ENCODE measurements at places on chromosomes 5 and 9. TPM values are rescaled to one million over a fixed set of nuclear protein-coding genes. Genes with fewer than 3 reads are reported as not detected.

The SHOC1 gene
- total RNA-seq: not detected

DNA sequence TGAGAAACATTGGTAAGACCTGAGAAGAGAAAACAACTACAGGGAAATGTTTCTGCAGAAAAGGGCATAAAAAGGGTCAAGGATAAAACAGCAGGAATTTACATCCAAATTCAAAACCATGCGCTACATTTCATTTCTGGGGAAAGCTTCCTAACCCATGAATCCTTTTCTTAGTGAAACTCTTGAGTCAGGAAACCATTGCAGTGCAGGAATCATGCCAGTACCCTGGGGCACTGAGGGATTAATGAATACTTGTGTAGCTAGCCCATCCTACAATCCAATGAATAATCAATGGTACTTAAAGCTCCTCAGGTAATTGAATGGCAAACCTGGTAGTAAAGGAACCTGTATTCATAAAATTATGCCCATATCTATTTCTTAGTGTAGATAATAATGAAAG, 580.5 kb downstream of the TLE1 start:
- H3K27ac ChIP-seq: no peak overlapping the region
- H3K27me3 ChIP-seq: peaks cover 1% of the 10 kb centered on the region
- H3K4me1 ChIP-seq: peaks cover 31% of the 10 kb centered on the region

DNA sequence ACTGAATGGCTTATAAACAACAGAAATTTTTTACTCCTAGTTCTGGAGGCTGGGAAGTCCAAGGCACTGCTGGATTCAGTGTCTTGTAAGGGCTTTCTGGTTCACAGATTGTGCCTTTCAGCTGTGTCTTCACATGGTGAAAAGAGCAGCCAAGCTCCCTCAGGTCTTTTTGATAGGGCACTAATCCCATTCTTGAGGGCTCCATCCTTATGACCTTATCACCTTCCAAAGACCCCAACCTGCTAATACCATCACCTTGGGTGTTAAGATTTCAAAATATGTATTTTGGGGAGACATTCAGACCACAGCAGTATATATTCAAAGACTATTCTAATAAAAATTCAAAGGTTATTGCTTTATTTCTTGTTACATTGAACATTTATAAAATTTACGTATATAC, 16.5 kb upstream of the POC5 start:
- peaks cover 4% of the 10 kb centered on the region for H3K36me3 ChIP-seq
- no peak overlapping the region for H3K4me3 ChIP-seq
- H3K27ac ChIP-seq: no peak overlapping the region

- H3K36me3 ChIP-seq: no peaks in the 10 kb centered on the region
- no peak overlapping the region for H3K4me3 ChIP-seq
- no peak overlapping the region for H3K27ac ChIP-seq
- peaks cover 7% of the 10 kb centered on the region for H3K27me3 ChIP-seq
These were observed 12.3 kb downstream of the MED10 start for GRCh38 chr5:6365977-6366590.

- no peak for DNase-seq
- H3K27me3 ChIP-seq: peaks cover 7% of the 10 kb centered on the region
- no peaks in the 10 kb centered on the region for H3K36me3 ChIP-seq
- H3K4me1 ChIP-seq: peaks cover 27% of the 10 kb centered on the region
- H3K27ac ChIP-seq: no peak overlapping the region
These were observed 40.8 kb downstream of the FAM78A start for GRCh38 chr9:131235480-131235851.

DNA sequence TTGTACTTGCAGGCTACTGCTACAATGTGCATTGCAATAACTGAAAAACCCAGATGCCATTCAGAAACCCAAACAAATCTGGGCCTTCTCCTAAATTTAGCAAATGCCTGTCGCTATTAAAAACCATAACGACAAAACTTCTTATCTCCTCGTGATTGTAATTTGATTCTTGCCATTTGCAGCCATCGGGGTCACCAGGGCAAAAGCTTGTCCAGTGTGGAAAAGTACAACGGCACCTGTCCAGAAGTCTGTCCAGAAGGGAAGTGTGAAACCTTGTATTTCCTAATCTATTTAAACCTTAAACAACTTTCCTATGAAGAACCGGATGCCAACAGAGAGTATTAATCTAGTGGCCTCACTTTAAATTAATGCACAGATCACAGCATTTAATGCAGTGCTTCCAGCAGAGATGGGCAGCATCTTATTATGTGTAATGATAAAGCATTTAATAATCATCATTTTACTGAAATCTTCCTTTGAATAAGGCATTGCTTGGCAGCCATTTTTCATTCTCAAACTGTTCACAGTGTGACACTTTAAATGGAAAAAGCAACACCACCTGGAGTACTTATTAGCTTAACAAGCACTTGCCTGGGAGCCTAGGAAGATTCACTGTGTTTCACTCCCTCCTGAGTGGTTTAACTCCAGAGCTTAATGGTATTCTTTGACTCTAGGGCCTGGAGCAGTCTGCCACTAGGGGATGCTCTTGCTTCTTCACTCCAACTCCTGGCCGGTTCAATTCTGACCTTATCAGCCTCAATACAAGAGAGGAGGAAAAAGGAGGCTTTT, 4.9 kb upstream of the C7 start:
- no peaks in the 10 kb centered on the region for H3K4me1 ChIP-seq
- DNase-seq: peak; percentile 59
- H3K27me3 ChIP-seq: peaks cover 2% of the 10 kb centered on the region
- H3K27ac ChIP-seq: no peak overlapping the region
- no peak overlapping the region for H3K4me3 ChIP-seq

Measured in glutamatergic neuron (in vitro differentiated cells).